ENCODE measurements at places on chromosomes 7 and 10. TPM values are rescaled to one million over a fixed set of nuclear protein-coding genes. Genes with fewer than 3 reads are reported as not detected.
A peak's percentile ranks its signal among the peaks of the same experiment; 100 is the strongest.

PRPS1L1 gene
- polyA plus RNA-seq, result not detected

DNA sequence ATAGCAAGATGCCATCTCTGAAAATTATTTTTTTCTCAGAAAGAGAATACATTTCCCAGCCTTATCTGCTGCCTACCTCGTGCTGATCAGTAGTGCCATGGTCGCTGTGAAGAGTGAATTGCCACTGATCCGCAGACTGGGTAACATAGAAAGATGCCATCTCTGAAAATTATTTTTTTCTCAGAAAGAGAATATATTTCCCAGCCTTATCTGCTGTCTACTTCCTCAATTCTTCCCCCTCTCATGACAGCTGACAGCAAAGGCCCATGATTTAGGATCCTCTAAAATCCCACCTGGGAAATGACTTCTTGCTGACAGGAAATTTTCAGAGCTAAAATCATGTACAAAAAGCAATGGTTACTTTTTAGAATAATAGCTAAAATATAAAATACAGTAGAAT lies 92.5 kb upstream of the AHR start:
- H3K27me3 ChIP-seq, result no peaks in the 10 kb centered on the region
- no peak for DNase-seq
- H3K36me3 ChIP-seq, result no peaks in the 10 kb centered on the region
- H3K4me1 ChIP-seq, result no peaks in the 10 kb centered on the region
- H3K4me3 ChIP-seq, result no peak overlapping the region

XPNPEP1 gene
- 311 TPM for polyA plus RNA-seq

DNA sequence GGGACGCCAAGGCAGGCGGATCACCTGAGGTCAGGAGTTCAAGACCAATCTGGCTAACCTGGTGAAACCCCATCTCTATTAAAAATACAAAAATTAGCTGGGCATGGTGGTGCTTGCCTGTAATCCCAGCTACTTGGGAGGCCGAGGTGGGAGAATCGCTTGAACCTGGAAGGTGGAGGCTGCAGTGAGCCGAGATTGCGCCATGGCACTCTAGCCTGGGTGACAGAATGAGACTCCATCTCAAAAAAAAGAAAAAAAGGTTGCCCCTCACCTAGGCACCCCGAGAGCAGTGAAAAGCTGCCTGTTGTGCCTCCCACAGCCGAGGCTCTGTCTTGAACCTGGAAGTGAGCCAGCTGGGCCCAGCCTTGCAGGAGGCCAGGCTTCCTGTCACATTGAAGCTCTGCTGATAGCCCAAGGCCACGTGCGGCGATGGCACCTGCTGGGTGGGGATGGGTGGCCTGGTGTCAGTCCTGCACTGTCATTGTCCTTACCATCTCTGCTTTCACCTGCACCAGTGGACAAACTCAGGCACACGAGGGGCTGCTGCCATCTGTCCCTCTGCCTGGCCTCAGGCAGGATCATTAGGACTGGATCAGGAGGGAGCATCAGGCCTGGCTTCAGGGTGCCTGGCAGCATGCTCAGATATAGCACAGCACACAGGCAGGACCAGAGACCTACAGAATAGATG lies 37.8 kb downstream of the DNAJB12 start:
- no peaks in the 10 kb centered on the region for H3K27me3 ChIP-seq
- no peak overlapping the region for H3K4me3 ChIP-seq
- peaks cover 33% of the 10 kb centered on the region for H3K4me1 ChIP-seq
- no peak for DNase-seq
- no peak overlapping the region for H3K27ac ChIP-seq

GRCh38 chr10:89283936-89284475 lies 17.8 kb upstream of the IFIT2 start:
- peaks cover 23% of the 10 kb centered on the region for H3K4me1 ChIP-seq
- H3K36me3 ChIP-seq, result no peaks in the 10 kb centered on the region
- no peaks in the 10 kb centered on the region for H3K27me3 ChIP-seq
- peak; percentile 81 for DNase-seq
- H3K27ac ChIP-seq, result peak overlapping the region; percentile 85

NPFFR1 gene
- polyA plus RNA-seq, result not detected

LBX1 gene
- not detected for polyA plus RNA-seq

- peaks cover 4% of the 10 kb centered on the region for H3K36me3 ChIP-seq
- no peak overlapping the region for H3K27ac ChIP-seq
- no peaks in the 10 kb centered on the region for H3K27me3 ChIP-seq
- H3K4me3 ChIP-seq, result no peak overlapping the region
- no peak for DNase-seq
Measured at GRCh38 chr7:137950967-137951366, 50.9 kb downstream of the CREB3L2 start.

- H3K4me1 ChIP-seq, result peaks cover 6% of the 10 kb centered on the region
- no peaks in the 10 kb centered on the region for H3K36me3 ChIP-seq
- peak overlapping the region; percentile 28 for H3K4me3 ChIP-seq
- no peaks in the 10 kb centered on the region for H3K27me3 ChIP-seq
- H3K27ac ChIP-seq, result peak overlapping the region; percentile 87
Measured at GRCh38 chr10:74189999-74190421, 39.0 kb downstream of the ADK start.

FEZF1 gene
- polyA plus RNA-seq, result not detected

CALML5 gene
- not detected for polyA plus RNA-seq

OSBPL3 gene
- polyA plus RNA-seq, result 15.4 TPM

Measured in IMR-90 (cell line).